ENCODE measurements at places on chromosomes 2 and 18.

DNA sequence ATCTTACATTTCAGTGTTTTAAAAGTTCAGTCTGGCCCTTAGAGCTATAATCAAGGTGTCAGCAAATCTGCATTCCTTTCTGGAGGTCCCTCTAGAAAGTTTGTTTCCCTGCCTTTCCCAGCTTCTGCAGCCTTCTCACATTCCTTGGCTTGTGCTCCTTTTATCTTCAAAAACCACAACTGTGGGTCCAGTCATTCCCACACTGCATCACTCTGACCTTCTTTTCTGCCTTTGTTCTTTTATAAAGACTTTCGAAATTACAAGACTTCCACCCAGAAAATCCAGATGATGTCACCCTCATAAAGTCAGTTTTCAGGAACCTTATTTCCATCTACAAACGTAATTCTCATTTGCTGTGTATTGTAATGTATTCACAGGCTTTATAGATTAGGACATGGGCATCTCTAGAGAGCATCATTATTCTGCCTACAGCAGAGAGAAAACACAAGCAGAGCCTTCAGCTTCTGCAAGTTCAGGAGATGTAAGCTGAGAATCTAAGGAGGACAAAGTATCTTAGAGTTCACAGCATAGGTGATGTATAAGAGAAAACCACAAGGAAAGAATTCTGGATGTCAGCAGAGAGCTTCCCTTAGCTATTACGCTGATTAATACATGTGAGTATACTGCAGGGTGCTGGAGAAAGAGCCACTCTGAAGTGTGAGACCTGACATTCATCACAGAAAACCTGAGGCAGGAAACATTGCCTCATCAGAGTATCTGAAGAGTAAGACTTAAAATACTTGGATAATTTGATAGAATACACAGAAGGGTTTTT lies 1100.2 kb downstream of the CBLN2 start:
- no peak for DNase-seq

- no peak for DNase-seq
These were observed 43.1 kb downstream of the INPP4A start for GRCh38 chr2:98487806-98488189.

GRCh38 chr2:179424571-179424970 lies 159.9 kb upstream of the SESTD1 start:
- DNase-seq, result no peak

- peak; percentile 32 for DNase-seq
These were observed 209.5 kb downstream of the DYM start for GRCh38 chr18:49250816-49251388.

DNA sequence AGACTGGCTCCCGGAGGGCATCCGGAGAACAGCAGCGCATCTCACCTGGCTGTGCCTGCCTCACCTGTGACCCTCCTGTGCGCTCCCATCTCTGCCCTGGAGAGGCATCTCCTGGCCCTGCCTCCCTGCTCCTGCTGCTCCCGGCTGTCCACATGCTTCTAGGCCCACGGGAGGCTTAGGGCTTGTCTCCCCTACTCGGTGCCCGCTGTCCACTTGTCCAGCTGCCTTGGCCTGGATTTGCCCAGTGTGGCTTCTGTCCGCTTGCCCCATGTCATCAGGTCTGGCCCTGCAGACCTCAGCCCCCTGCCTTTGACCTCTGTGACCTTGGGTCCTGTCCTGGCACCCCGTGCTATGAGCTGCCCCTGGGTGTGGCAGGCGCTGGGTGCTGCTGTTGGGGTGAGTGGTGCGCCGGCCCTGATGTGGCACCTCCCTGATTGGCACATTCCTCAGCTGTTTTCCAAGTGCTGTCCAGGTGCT lies 4.5 kb downstream of the BOK start:
- DNase-seq, result no peak

DNA sequence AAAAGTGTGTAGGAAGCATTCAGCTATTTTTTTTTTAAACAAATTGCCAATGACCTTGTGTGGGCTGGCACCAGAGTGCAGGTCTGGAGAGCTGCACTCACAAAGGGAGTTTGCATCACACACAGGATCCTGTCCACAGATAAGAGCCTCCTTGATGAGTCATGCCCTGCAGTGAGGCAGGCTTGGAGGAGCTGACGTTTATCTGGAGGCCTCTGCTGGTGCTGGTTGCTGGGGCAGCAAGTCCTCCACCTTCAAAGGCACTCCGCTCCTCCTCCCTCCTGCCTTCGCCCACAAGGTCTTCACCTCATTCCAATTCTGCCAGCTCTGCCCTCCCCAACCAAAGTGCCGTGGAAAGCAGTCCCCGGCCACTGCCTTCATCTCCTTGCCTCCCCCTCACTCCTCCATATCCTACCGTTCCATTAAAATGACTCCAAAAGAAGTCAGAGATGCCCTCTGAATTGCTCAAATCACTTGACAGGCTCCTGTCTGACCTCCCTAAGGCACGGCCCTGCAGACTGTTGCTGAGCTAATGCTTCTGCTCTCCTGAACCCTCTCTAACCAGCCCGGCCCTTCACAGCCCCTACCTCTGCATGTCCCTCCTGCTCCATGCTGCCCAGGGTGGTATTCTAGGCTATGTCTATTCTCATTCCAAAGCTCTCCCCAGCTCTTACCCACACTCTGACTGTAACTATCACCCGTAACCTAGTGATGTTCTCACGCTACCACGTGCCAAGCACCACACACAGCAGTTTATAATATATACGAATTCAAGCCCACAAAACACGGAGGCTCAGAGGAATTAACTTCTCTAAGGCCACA lies 30.9 kb downstream of the LONRF2 start:
- peak; percentile 98 for DNase-seq
